Stimulated activated CD8-positive, alpha-beta memory T cell treated with anti-CD3 and anti-CD28 coated beads, Interleukin-4, amount 100 ng/mL, for 48 hours (primary cell): ENCODE measurements at places on chromosomes 6 and 20.
A peak's percentile ranks its signal among the peaks of the same experiment; 100 is the strongest.

DNA sequence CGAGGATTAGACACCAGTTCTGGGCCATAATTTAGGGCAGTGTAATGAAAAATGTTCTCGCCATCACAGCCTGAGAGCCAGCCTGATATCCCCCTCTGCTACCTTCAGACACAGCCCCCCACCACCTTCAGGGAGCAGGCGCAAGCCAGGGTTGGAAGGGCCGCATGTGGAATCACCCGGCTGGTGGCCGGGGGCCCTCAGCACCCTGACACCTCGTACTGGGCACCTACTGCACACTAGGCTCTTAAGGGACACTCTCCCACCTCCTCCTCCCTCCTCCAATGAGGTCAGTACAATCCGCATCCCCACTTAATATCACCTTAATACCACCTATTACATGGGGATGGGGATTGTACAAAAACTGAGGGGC lies 55.5 kb downstream of the BMP7 start:
- DNase-seq: no peak

GRCh38 chr6:163254341-163254835 lies 160.1 kb upstream of the QKI start:
- DNase-seq: no peak

DNA sequence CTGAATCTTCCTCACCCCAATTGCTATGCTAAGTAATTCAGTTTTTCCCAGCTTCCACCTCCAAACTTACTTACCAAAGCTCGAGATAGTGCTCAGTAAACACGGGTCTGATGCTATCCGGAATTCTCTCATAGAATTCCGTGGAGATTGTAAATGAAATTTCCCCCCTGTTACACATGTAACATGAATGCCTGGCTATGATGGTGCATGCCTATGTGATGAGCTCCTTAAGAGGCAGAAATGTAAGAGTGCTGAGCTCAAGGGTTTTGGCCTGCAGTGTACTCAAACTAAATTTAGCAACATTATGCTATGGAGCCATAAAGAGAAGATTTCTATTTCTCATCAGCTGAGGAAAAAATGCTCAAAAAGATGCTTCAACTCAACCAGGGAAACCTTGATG lies 133.4 kb upstream of the FUT9 start:
- DNase-seq: no peak

DNA sequence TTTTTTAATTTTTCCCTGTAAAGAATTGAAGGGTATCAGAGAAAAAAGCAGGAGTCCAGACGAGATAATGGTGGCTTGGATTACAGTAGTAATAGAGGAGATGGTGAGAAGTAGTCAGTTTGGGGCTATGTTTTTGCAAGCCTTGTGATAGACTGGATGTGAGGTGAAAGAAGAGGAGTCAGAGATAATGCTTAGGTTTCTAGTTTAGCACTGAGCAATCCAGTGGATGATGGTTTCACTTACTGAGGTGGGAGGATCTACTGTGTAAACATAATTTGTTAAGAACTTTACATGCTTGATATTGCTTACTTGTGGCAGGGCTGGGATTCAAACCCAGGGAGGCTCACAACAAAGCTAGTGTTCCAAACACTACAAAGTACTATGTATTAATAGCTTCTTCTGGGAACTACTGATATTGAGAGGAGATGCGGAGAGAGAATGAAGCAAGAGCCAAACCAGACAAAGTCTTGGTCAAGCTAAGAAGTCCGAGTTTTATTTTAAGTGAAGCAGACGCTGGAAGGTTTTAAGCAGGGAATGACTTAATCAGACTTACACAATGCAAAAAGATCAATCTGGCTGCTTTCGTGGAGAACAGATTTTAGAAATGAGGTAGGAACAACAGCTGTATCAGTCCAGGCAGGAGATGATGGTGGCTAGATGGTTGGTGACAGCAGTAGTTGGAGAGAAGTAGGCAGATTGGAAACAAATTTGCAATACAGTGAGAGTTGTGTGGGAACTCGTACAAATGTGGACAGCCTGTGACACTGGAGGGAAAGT lies 58.0 kb downstream of the ZFAND3 start:
- no peak for DNase-seq

GRCh38 chr20:48635791-48636267 lies 192.0 kb downstream of the PREX1 start:
- DNase-seq: peak; percentile 89

GRCh38 chr20:31638317-31638716 lies 605 bp downstream of the COX4I2 start:
- no peak for DNase-seq

DNA sequence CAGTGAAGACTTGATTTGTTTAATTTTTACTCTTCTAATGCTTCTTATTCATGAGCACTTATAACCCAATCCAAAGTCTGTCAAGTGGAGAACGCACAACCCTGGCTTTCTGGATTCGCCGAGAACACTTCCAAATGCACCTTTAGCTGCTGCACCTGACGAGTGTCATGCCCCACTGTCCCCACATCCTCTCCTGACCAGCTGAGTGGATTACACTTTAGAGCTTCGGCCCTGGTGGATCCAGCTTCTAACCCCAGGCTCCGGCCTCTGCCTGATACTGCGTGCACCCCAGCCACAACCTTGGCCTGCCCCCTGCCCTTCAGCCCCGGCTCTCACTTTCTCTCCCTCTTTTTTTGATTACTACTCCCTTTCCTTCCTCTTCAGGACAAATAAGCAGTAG lies 258.8 kb downstream of the TMEM242 start:
- DNase-seq: no peak

- DNase-seq: no peak
Observed at GRCh38 chr20:40294175-40294574, 394.9 kb downstream of the MAFB start.

DNA sequence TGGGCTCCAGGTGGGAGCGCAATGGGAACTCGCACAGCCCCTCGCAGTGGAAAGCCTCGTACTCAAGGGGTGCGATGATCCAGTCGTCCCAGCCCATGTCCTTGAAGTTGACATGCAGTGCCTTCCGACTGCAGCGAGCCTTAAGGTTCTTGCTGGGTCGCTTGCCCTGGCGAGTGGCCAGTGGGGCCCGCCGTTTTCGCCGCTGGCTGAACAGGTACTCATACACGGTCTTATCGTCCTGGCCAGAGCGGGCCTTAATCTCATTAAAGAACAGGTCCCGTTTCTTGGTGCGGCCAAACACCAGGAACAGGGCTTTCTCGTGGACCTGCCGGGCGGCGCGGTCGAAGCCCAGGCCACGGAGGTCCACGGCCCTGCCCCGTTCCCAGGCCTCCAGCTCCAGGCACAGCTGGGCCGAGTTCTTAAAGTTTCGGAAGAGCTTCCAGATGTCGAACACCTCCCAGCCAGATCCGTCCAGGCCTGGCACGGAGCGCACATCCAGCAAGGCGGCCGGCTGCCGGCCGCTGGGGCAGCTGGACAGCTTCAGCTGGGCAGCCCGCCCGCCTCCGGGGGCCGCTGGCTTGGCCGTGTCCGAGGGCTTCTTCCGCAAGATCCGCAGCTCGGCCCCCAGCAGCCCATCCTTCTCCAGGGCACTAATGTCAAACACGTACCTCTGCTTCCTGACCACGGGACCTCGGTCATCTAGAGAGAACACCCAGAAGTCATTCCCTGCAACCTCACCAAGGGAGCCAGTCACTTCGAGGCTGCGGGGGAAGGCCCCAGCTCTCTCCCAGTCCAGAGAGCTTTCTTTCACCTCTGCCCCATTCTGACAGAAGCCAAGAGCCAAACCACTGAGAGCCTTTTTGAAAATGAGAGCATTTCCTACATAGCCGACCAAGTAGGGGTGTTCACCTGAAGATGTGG lies 3.7 kb downstream of the GDF5 start:
- no peak for DNase-seq

- no peak for DNase-seq
Observed at GRCh38 chr6:37025621-37026466, 20.4 kb downstream of the FGD2 start.

DNA sequence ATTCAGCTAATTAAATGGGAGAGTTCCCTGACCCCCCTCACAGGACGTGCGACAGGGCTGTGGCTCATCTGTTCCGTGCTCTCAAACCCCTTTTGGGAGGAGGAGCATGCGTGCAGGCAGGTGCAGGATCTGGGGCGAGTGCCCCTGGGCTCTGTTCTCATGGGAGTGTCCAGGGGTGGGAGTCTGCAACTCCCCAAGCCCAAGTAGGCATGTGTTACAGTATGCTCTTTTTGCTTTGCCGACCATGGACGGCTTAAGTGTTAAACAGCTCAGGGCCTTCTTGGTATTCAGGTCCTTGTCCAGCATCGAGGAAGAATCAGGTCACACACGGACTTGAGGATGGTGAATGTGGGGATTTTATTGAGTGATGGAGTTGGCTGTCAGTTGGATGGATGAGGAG lies 101.6 kb downstream of the NCOA3 start:
- no peak for DNase-seq

- DNase-seq: no peak
Observed at GRCh38 chr6:84344005-84344404, 116.6 kb upstream of the CEP162 start.

- DNase-seq: no peak
Observed at GRCh38 chr20:2596673-2597279, 55.7 kb upstream of the NOP56 start.

DNA sequence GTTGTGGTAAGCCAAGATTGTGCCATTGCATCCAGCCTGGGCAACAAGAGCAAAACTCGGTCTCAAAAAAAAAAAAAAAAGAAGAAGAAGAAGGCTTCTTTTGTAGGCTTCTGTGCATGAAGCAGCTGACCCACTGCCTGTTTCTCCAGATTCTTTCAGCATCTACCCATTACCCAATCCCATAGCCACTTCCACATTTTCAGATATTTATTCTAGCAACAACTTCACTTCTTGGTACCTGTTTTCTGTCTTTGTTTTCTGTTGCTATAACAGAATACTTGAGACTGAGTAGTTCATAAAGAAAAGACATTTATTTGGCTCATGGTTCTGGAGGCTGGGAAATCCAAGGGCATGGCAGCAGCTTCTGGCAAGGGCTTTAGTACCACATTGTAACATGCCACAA lies 95.3 kb upstream of the SGK1 start:
- no peak for DNase-seq

GRCh38 chr6:133787859-133788505 lies 100.9 kb upstream of the TCF21 start:
- no peak for DNase-seq

- DNase-seq: no peak
Observed at GRCh38 chr6:170584954-170585498, 589 bp upstream of the PDCD2 start.

DNA sequence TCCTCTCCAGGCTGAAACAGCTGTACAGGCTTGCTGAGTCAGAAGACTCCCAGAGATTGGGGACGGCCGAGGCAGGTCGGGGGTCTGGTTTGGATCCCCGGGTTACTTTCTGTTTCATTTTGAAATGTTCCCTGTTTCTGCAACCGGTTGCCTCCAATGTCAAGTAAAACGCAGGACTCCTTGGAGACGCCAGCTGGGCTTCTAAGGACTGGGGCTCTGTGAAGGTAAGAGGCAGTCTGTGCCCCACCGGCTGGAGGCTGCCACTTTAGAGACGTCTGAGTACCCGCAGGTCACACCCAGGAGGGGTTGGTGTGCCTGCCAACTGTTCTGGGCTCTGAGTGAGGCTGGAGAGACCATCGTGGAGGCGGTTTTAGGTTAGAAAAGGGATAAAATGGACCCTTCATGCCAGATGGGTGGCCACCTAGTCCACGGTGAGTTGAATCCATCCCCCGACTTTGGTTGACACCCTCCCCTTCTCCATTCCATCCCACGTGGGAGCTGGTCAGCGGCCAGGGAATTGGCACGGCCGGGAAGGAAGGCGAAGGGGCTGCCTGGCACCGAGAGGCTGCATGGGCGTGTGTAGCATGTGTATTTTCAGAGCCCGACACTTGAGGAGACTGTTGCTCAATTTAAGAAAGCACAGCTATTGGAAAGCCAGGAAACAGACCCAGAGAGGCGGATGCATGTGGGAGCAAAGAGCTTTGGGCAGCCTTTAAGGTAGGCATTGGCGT lies 240.9 kb downstream of the PHACTR1 start:
- peak; percentile 34 for DNase-seq

GRCh38 chr6:15792842-15793241 lies 130.0 kb upstream of the DTNBP1 start:
- no peak for DNase-seq

DNA sequence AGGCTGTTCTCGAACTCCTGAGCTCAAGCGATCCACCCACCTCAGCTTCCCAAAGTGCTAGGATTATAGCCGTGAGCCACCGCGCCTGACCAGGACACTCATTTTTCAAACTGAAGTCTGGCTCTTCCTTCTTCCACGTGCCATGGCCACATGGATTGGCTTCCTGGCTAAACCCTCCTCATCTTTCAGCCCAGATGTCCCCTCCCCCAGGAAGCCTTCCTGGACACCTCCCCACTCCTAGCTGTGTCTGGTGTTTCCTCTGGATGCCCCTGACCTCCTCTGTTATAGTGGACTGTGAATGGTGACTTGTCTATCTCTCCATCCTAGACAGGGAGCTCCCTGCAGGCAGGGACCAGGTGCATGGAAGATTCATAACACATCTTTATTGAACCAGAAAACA lies 57.2 kb downstream of the RIPOR3 start:
- no peak for DNase-seq

DNA sequence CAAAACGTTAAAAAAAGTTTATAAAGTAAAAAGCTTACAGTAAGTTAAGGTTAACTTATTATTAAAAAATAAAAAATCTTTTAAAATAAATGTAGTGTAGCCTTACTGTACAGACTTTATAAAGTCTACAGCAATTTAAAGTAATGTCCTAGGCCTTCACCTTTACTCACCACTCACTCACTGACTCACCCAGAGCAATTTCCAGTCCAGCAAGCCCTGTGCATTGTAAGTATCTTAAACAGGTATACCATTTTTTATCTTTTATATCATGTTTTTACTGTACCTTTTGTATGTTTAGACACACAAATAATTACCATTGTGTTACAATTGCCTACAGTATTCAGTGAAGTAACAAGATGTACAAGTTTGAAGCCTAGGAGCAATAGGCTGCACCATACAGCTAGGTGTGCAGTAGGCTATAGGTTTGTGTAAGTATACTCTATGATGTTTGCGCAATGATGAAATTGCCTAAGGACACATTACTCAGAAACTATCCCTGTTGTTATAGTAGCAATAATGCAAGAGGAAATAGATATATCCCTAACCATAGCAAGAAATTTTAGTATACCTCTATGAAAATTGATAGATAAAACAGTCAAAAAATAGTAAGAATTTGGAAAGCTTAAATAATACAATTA lies 39.5 kb downstream of the FBXO5 start:
- no peak for DNase-seq

DNA sequence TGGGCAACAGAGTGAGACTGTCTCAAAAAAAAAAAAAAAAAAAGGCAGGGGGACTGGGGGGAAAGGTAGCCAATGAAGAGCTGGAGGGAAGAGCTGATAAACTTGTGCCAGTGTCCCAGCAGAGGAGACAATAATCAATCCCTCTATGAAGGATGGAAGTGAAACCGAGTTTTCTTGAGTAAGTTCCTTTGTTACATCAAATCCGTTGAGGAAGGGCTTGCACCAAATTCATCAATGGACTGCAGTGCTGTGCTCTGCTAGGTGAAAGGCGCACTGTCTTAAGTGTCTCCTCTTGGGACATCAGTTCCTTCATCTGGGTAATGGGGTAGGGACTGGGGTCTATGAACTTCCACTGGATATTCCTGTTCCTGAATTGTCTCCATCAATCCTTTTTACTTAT lies 3.0 kb upstream of the CRIP3 start:
- DNase-seq: no peak

- no peak for DNase-seq
Observed at GRCh38 chr6:25401711-25402110, 122.5 kb downstream of the CARMIL1 start.
